ENCODE measurements at places on chromosomes 11 and 22. TPM values are rescaled to one million over a fixed set of nuclear protein-coding genes. Genes with fewer than 3 reads are reported as not detected.

The SCARF2 gene
- total RNA-seq: 0.48 TPM

The VPS26B gene
- total RNA-seq: 33.5 TPM

The RAB36 gene
- total RNA-seq: 2.1 TPM

The FERMT3 gene
- 249 TPM for total RNA-seq

The ANKRD49 gene
- 23.7 TPM for total RNA-seq

The SLC22A25 gene
- total RNA-seq: not detected

The FGF19 gene
- not detected for total RNA-seq

- no peak for DNase-seq
These were observed 11.6 kb downstream of the ASCL2 start for GRCh38 chr11:2258501-2259465.

DNA sequence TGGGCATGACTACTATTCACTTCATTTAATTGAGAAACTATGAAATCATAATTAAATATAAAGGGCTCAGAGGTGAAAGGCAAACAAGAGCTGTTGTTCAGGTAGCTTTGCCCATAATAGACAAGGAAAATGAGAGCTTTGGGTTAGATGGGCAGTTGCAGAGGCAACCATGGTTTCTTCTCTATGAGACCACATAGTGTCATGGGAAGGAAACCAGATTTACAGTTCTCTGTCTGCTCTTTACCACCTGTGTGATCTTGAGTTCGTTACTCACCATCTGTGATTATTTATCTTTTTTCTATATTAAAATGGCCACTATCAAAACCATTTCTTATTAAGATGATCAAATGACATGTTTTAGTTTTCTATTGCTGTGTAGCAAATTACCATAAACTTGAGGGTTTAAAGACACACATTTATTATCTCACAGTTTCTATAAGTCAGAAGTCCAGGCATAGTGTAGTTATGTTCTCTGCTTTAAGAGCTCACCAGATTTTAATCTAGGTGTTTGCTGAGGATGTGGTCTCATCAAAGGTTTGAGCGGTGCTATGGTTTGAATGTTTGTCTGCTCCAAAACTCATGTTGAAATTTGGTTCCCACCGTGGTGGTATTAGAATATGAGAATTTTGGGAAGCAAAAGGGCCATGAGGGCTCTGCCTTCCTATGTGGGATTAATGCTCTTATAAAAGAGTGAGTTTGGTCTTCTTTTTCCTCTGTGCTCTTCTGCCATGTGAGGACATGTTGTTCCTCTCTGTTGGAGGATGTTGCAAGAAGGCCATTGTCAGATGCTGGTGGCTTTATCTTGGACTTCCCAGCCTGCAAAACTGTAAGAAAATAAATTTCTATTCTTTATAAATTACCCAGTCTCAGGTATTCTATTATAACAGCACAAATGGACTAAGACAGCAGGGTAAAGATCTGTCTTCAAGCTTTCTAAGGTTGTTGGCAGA lies 38.2 kb downstream of the OR2AG2 start:
- no peak for DNase-seq

- no peak for DNase-seq
These were observed 1.0 kb upstream of the C11orf86 start for GRCh38 chr11:66973956-66974580.

DNA sequence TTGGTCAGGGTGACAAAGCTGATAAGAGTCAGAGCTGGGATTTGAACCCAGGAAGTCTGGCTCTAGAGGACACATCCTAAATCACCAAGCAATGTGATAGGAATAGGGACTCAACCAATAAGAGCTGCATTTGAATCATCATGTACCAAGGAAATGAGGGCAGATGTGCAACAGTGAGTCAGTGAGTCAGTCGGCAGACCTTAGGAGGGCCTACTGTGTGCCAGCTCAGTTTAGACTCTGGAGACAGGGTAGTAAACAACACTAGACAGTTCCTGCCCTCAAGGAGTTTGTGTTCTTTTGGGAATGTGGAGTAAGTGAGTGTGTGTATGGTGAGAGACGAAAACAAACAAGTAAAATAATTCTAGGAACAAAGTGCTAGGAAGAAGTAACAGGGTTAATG lies 11.2 kb downstream of the IL10RA start:
- DNase-seq: no peak

- no peak for DNase-seq
These were observed 48.0 kb downstream of the LRRC32 start for GRCh38 chr11:76622493-76623094.

DNA sequence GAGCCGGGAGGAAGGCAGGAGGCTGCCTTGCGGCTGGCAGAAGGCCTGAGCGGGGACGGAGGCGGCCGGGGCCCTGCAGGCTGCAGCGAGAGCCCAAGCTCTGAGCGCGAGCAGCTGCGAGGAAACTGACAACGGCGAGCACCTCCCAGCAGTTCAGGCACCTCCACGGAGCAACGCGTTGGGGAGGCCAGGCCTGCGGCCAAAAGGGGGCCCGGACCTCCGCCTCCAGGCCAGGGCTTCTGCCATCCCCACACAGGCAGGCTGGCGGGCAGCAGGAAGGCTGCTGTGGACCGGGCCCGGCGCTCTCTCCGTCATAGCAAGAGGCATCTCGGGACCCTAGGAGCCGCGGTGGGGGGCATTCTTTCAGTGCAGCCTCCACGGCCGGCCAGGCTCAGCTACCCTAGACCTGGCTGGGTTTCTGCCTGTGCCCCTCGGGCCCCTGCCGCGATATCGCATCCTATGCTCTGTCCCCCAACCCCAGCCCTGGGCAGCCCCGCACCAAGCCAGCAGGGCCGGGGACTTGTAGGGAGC lies 22.9 kb upstream of the SLC22A12 start:
- no peak for DNase-seq

GRCh38 chr22:32573991-32574390 lies 99.4 kb downstream of the FBXO7 start:
- DNase-seq: no peak

DNA sequence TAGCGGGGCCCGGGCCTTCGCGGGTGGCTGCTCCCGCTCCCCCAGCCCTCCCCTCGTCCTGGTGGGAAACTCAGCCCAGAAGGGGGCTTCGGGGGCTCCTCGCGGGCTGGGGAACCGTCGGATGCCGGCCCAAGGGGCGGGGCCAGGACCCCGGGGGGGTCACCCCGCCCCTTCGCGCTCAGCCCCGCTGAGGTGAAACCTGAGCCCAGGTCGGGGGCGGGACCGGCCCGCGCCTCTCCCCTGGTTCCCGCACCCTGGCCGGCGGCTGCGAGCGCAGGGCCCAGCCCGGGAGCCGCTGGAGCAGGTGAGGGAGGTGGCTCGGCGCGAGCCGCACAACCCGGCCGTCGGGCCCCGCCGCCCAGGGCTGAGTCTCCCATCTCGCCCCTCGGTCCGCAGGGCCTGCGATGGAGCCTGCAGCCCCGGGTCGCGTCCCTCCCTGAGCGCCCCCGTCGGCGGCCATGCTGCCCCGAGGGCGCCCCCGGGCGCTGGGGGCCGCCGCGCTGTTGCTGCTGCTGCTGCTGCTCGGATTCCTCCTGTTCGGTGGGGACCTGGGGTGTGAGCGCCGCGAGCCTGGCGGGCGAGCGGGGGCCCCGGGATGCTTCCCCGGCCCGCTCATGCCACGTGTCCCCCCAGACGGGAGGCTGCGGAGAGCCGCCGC lies at the start of gene LARGE2:
Gene LARGE2 (plus strand): TSS at position 232 of the 658 bp plus-strand sequence. CDS start 227 bp downstream, at position 459.
- DNase-seq: no peak

- DNase-seq: no peak
These were observed 45.3 kb downstream of the RAB6A start for GRCh38 chr11:73715541-73715940.

DNA sequence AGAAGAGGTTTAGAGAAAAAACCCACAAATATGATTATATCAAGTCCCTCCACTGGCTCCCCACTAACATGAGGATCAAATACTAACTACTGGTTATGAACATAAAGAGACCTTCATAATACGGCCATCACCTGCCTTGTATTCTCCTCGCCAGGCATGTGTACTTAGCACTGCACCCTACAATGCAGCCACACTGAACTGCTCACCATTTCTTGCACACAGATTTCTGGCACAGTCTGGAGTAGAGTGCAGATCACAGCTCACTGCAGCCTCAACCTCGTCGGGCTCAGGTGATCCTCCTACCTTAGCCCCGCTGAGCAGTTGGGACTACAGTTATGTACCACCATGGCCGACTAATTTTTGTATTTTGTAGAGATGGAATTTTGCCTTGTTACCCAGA lies 13.1 kb downstream of the OSBP start:
- no peak for DNase-seq

- DNase-seq: no peak
These were observed 97.3 kb downstream of the COMMD9 start for GRCh38 chr11:36191941-36192340.

DNA sequence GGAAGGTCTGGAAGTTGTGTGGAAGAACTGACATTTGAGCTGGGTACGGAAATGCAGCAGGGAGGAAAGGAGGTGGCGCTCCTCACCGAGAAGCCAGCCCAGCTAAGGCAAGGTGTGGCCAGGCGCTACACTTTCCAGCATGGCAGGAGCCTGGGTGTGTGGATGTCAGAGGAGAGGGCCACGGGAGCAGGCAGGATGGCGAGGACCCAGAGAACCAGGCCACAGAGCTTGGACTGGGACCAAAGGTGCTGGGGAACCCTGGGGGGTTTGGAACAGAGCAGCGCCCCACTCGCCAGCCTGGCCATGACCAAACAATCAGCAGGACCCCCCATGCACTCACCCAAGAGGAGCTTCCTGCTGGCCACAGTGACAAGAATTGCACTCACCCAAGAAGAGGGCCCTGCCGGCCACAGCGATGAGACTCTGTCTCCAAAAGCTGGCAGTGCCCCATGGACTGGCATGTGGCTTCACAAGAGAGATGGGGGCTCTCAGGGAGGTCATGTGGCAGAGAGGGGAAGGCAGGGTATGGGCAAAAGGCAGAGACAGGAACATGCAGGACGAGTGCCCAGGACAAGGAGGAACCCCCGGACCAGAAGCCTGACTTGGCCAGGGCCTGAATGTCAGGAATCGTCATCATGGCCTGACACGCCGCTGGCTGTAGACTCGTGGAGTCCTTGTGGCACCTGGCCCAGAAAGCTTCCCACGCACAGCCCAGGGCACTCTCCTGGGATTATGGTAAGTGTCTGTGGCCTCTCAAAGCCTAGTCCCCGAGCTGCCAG lies 45.4 kb downstream of the IGF2 start:
- peak; percentile 35 for DNase-seq

DNA sequence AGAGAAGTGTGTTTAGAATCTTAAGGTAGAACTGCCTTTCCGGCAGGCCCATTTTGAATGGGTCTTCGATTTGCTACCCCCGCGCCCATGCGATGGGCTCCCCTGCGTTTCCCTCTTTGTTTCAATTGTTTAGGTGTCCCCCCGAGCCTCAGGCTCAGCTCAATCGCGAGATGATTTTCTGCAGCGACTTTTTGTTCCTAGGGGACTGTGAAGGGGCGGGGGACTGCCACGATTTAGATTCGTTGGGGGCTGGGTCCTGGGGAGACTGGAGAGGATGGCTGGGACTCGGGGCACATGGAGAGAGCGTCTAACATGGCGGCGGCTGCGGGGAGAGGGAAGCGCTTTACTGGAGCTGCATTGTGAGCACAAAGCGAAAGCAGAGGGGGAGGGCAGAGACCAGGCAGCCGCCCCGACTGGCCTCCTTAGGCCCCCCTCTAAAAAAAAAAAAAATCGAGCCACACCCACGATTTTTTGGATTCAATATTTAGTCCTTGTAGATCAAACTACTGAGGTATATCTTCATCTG lies 1.7 kb downstream of the CAPRIN1 start:
- peak; percentile 87 for DNase-seq

- DNase-seq: no peak
These were observed 77.2 kb downstream of the SIK3 start for GRCh38 chr11:117020869-117021564.

DNA sequence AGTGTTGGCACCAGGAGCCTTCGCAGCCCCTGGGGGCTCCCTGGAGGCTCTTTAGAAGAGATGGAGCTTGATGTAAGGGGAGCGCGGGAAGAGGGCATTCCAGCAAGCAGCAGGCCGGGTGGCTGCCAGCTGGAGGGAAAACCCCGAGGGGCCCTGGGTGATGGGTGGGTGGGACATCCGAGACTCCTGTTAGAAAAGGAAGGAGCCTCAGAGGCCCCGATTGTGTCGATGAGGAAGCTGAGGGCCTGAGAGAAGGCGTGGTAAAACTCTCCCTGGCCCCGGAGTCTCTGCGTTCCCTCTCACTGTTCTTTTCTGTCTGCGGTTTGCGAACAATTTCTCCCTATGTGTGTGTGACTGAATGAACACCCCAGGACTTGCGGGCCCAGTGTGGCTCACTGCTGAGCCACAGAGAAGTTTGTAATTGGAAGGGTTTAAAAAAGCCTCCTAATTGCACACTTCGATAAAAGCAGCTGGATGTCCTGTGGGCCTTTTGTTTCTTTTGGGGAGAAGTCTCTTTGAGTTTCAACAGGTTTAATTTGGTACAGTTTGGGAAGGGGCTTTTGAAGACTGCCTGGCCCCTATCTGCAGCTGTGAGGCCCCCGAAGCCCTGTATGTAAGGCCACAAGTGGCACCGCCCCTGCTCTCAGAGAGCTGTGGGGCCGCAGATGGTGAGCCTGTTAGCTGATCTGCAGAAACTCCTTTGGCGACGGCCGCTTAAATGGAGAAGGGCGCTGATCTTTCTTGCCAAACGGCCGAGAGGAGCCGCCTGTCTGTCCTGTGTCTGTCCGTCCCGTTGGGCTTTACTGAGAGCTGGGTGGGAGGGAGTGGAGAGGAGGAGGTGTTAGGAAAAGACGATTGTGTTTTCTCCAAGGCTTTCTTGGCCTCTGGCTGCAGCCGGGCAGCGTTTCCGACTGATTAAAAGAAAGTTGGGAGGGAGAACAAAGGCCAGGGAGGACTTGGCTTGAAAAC lies 2.0 kb downstream of the FBLN1 start:
- DNase-seq: no peak

GRCh38 chr22:42991010-42991651 lies 23.8 kb downstream of the PACSIN2 start:
- DNase-seq: no peak

GRCh38 chr11:26443617-26444016 lies 111.7 kb downstream of the ANO3 start:
- no peak for DNase-seq

DNA sequence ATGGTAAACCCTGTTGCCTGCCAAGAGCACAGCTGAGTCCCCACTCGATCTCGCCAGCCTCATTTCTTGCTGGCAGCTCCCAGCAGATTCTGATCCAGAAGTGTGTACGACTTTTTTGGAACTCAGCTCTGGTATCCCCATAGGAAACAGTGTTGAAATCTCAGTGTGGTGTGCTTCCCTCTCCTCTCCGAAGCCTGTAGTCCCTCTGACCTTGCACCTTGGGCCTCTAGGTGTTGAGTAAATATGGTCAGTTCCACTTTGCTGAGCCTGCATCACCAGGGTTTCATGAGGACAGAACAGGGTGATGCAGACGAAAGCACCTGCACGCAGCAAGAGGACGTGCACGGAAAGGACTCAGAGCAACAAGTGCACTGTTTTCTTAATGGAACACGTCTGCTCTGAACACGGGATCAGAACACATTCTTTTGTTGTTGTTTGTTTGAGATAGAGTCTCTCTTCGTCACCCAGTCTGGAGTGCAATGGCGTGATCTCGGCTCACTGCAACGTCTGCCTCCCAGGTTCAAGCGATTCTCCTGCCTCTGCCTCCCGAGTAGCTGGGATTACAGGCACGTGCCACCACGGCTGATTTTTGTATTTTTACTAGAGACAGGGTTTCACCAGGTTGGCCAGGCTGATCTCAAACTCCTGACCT lies 3.8 kb upstream of the CPT1A start:
- DNase-seq: no peak

GRCh38 chr22:43667656-43668055 lies 144.4 kb downstream of the EFCAB6 start:
- DNase-seq: no peak

- DNase-seq: no peak
These were observed 4.3 kb upstream of the MB start for GRCh38 chr22:35621451-35621850.

- no peak for DNase-seq
These were observed 169.8 kb upstream of the CHORDC1 start for GRCh38 chr11:90392692-90393091.

Data from natural killer cell treated with Interleukin-12 subunit alpha and Interleukin-12 subunit beta and Interleukin-15 and Interleukin-18, amount 100 ng/mL, for 72 hours (primary cell).